ENCODE measurements at places on chromosomes 2 and 18.

DNA sequence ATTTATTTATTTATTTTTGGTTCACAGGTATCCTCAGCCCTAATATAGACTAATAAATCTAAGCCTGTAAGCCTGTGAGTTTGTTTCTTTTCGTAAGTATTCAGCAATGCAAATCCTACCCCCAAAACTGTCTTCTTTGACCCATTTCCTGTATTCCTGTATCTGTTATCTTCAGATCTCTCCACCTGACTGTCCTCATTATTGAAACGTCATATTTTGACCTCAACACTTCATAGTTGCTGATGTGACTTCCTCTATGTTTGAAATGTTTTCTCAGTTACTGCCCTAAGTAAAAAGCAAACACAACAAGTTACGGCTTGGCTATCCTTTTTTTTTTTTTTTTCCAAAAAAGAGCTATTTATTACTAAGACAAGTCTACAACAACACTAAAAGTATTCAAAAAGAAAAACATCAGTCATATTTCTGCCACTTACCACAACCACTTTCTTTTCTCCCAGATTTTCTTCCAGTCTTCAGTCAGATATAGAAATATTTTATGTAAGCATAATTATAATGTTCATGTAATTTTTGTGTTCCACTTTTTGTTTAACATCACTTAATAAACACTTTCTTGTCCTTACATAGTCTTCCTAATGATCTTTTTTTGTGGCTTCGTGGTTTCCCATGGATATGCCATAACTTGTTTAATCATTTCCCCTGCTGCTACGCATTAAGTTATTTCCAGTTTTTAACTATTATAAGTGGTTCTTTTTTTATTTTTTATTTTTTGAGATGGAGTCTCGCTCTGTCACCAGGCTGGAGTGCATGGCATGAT is 45.0 kb upstream of the EML4 start:
- no peak for DNase-seq

- no peak for DNase-seq
Observed at GRCh38 chr2:13584020-13584419, 867.3 kb downstream of the TRIB2 start.

DNA sequence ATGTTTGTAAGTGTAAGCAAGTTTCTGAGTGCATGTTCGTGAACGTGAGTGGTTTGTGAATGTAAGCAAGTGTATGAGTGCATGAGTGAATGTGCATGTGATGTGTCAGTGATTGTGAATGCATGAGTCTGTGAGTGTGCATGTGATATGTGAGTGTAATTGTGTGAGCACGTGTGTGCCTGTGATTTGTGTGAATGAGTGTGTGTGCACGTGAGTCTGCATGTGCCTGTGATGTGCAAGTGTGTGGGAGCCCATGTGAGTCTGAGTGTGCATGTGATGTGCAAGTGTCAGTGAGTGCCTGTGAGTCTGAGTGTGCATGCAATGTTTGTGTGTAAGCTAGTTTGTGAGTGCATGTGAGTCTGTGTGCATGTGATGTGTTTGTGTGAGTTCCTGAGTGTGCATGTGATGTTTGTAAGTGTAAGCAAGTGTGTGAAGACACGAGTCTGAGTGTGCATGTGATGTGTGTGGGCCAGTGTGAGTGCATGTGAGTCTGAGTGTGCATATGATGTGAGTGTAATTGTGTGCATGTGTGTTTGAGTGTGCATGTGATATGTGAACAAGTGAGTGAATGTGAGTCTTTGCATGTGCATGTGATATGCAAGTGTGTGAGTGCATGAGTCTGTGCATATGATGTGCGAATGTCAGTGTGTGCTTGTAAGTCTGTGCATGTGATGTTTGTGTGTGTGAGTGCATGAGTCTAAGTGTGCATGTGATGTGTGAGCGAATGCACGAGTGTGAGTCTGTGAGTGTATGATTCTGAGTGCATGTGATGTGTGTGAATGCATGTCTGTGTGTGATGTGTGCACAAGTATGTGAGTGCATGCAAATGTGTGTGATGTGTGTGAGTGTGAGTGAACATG is 45.1 kb downstream of the COPS8 start:
- DNase-seq, result no peak

DNA sequence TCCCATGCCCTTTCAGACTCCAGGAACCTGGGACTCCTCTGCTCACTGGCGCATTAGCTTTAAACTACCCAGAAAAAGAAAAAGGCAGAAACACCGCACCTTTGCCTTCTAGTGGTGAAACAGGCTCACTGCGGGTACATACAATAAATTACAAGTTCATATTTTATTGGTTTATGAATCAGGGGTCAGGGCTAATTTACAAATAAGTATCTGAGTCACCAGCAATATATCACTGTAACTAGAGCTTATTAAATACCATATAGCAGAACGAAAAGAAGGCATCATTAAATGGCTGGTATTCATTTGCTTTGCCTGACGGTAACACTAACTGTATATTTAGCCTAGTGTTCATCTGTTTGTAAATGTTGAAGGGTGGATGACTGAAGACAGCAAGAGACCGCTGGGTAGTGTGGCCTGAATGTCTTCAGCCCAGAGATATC is 26.9 kb upstream of the DTNB start:
- peak; percentile 62 for DNase-seq

- DNase-seq, result no peak
Observed at GRCh38 chr2:136863874-136864273, 98.5 kb downstream of the THSD7B start.

- peak; percentile 15 for DNase-seq
Observed at GRCh38 chr18:70072678-70073077, 125.0 kb upstream of the CD226 start.

DNA sequence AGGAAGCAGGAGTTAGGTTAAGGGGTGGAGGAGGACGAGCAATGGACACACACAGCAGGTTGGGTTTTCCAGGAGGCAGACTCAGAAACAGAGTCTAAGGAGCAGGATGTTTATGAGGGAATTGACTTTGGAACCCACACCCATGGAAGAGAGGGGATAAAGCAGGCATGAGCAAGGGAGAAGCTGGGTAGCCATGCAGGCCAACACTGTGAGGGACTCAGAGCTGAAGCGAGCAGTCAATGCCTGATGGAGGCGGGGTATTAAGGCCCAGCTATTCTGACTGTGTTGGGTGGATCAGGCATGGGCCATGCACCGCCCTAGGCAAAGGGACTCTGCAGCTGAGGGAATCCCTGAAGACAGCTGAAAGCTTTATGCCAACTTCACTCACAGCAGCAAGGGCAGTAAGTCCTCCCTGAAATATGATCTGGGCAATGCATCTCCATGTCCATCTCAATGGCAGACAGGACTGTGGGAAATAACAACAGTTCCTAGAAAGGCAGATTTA is 37.6 kb downstream of the TEX51 start:
- no peak for DNase-seq

DNA sequence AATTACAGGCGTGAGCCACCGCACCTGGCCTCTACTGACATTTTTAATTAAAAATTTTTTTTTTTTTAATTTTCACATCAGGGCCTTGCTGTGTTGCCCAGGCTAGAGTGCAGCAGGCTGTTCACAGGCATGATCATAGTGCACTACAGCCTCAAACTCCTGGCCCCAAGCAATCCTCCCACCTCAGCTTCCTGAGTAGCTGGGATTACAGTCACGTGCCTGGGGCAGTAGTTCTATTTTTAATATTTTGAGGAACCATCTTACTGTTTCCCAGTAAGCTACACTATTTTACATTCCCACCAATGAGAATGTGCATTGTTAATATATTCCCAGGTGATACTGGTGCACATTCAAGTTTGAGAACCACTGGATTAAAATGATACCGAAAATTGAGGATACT is 92.7 kb downstream of the WDSUB1 start:
- no peak for DNase-seq

DNA sequence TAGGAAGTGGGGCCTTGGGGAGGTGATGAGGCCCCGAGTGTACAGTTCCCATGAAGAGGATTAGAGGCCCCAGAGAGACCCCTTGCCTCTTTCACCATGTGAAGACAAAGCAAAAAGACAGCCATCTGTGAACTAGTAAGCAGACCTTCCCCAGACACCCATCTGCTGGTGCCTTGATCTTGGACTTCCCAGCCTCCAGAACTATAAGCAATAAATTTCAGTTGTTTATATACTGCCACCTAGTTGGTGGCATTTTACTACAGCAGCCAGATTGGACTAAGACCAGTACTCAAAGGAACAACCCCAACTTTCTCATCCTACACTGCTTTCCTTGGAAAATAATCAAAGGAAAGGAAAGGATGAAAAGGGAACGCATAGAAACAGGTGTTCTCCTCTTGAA is 27.9 kb upstream of the CREG2 start:
- no peak for DNase-seq

DNA sequence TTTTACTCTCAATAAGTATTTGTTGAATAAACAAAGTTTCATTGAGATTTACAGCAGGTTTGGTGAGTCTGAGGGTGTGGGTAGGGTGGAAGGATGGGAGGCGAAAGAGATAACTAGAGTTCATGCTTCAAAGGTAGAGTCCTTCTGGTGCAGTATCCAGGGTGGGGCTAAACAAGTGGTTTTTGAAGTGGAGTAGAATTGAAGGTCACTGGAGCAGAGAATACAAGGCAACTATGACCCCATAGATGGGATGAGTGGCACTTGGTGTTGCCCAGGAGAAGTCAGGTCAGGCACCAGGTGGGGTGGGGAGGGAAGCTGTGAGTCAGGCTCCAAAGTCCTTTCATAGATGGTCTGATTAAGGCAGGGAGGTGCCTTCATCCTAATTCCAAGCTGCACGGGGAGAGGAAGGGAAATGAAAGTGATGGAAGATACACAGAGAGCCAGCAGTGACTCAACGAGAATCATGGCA is 6.6 kb upstream of the CAB39 start:
- DNase-seq, result no peak

DNA sequence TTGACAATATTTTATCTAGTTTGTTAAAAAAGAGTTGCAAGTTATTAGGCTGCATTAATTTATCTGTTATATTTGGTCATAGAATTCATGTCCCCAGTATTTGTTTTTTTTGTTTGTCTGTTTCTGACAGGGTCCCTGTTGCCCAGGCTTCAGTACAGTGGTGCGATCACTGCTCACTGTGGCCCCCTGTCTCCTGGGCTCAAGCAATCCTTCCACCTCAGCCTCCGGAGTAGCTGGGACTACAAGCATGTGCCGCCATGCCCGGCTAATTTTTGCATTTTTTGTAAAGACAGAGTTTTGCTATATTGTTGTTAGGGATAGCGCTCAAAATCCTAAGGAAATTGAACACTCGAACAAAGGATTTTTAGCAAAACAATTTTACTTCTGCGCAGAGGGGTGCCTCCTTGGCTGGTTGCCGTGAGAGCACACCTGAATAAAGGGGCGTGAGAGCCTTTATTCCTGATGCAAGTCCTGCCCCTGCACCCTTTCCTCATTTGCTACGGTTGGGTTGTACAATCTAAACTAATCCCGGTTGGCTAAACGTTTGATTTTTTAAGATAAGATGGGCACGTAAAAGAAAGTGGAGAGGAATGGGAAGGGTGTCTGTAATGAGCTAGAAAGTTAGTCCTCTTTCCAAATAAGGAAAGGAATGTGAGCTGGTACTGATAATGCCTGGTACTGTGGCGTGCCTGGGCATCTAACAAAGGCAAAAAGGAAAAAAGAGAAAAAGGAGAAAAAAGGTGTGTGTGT is 65.5 kb downstream of the COMMD1 start:
- DNase-seq, result no peak

DNA sequence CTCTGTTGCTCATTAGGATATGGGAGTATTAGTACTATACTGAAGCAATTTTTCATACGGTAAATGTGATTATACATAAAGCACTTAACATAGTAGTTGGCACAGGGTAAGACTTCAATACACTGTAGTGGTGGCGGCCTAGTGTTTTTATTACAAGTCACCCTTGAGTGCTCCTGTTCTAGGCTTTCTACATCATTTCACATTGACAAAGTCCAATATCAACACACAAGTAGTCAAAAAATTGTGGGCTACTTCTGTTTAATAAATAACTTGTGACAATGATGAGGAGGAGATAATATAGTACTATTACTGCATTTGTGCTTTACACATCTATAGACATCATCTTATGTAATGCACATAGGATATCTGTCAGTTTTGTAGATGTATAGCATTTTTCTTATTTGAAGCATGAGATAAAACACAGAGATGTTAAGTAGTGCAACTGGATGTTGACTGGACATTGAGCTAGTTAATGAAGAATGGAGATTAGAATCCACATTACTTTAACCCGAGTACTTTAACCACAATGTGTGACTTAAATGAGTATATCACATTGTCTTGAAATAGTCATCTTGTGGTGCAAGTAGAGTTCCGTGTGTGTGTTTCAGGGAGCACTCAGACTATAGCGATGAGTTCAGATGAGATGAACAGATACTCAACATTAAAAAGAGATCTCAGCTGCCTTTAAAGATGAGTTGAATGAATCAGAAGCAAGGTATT is 134.8 kb downstream of the ZNF385B start:
- DNase-seq, result no peak

DNA sequence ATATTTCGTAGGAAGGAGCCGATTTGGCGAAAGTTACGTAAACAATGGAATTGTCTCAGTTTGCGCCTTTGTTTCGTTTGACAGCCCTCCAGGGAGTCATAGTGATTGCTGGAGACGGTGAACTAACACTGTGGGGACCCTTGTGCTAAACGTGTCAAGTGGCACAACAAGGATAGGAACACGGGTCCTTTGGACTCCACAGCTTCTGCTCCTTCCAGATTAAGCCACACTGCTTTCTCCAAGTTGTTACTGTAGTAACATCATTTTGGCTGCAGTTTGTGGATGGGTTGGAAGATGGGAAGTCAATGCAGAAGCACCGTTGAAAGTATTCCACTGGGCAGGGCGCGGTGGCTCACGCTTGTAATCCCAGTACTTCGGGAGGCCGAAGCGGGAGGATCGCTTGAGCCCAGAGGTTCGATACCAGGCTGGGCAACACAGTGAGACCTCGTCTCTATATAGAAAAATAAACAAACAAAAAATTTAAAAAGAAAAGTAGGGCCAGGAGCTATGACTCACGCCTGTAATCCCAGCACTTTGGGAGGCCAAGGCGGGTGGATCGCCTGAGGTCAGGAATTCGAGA is 636 bp upstream of the IMMT start:
- no peak for DNase-seq
